Activated naive CD4-positive, alpha-beta T cell (primary cell): ENCODE measurements at places on chromosomes 7 and 10.

- DNase-seq: no peak
Measured at GRCh38 chr10:54769051-54769450, 32.0 kb downstream of the PCDH15 start.

- no peak for DNase-seq
Measured at GRCh38 chr10:1673568-1674345, 63.6 kb downstream of the ADARB2 start.

DNA sequence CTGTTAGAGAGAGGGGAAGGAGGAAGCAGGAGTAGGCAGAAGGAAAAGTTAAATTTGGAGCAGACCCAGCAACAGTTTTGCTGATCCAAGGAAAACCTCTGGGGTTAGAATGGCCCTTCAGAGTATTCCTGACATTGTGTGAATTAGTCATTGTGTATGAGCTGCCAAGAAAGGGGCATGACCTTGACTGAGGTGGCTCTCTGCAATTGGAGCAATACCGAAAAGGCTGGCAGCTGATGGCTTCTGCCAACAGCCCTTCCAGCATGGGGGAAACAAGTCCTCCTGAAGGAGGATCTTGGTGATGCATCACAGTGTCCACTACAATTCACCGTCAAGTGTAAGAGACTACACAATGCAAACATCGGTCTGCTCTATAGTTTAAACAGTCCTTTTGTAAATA, 20.6 kb upstream of the WASL start:
- DNase-seq: no peak

DNA sequence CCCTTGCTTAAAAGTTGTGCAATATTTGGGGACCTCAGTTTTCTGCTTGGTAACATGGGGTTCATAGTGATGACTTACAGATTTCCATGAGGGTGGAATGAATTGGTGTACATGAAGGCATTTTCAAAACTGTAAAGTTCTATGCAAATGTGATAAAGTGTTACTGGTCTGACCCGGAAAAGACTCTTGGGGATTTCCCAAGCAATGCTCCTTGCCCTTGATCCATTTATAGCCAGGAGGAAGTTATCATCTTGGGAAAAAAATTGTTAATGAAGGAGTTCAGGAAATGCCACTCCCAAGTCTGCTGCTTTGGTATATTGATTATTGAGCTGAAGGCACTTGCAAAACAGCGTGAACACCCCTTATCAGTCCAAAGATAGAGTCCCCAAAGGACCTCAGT, 96.3 kb upstream of the ZPBP start:
- DNase-seq: no peak
